ENCODE measurements at places on chromosomes 1 and 21. TPM values are rescaled to one million over a fixed set of nuclear protein-coding genes. Genes with fewer than 3 reads are reported as not detected.

Gene PPIAL4G
- polyA plus RNA-seq: 0.08 TPM

Gene ASCL5
- 0.47 TPM for polyA plus RNA-seq

Gene LRRN2
- 12.4 TPM for polyA plus RNA-seq

Gene KRTAP13-3
- polyA plus RNA-seq: not detected

Gene OR6K3
- 0.08 TPM for polyA plus RNA-seq

Gene LPAR3
- polyA plus RNA-seq: 1.1 TPM

Gene SPATA1
- polyA plus RNA-seq: 2.1 TPM

Gene CHIA
- not detected for polyA plus RNA-seq

GRCh38 chr1:75293270-75293669, 159.1 kb downstream of the LHX8 start:
- no peak for DNase-seq

DNA sequence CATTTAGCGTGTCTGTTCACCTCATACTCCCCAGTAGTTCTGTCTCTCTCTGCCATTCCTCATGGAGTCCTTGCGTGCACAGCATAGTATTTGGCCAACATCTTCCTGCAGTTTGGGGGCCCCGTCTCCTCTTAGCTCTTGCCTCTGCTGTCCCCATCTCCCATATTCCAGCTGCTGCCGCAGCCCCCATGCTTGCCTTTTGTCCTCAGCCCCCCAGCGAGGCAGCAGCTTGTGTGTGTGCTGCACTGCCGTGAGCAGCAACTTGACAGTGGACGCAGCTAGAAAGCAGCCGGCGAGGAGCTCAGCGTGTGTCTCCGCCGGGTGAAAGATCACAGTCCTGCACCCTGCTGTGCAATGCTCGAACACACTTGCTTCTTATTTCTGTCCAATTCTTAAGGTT, 164.2 kb upstream of the COL6A1 start:
- DNase-seq: no peak

- DNase-seq: no peak
Observed at GRCh38 chr1:151993084-151993733, 450 bp downstream of the S100A10 start.

DNA sequence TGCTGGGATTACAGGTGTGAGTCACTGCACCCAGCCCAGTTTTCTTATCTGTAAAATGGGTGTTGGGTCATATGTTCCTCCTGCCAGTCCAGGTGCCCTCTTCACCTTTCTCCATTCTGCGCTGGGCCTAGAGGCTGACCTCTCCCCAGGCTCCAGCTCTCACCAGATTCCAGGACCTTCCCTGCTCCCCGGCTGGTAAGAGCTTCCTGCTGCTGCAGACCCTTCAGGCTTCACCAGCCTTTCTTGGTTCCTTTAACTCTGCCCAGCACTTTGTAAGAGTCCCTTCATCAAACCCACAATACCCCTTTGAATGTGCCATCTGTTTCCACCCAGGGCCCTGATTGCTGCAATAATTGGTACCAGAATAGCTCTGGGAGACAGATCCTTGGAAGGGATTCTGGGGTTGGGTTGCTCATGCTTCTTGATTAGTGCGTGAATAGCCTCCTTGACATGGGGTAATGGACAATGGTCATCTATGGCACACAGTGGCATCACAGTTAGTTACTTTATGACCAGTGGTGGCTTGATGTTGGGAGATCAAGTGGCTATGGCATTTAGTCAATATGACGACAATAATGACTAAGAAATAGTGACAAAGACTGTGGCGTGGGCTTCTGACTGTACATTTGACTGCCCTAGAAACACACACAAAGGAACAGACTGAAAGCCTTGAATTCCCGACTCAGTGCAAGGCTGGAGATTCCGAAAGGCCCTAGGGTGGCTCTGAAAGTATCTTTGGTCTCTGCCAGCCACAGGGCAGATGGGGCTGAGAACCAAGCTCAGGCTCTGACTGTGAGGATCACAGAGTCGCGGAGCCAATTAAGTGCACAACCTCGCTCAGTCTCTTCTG, 67.3 kb downstream of the SLC9A1 start:
- DNase-seq: no peak

DNA sequence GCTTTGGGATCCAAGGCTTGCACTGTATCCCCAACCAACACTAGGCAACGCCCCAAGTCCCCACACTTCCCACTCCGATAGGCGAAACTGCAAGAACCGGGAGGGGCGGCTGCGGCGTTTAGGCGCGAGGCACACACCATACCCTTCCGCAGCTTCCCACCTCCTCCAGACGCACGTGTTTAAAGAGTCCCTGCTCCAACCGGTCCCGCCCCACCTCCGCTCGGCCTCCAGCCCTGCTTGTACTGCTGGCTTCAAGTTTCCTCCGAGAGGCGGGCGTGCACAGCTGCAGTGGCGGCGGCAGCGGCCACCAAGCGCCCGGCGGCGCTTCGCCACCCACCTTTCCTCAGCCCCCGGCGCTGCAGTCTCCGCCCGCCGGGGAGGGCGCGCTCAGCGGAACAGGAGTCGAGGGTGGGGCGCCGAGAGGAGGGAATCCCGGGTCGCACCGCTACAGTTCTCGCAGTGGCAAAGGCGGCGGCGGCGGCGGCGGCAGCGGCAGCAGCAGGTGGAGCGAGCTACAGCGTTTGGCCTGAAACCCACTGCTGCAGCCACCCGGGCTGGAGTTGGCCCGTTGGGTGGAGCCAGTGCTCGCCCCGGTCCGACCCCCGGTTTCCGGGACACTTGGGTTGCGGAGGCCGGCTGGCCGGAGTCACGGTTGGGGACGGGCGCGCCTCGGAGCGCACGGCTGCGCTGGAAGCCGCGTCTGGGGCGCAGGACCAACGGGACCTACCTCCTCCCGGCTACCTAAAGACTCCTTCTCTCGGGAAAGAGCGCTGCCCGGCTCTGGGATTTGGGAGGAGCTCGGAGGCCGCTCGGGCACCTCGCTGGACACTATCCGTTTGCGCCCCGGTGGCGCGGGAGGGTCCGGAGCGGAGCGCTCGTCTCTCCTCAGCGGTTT, at the start of gene CNIH3:
TSS of gene CNIH3 (plus strand) at position 457 of the 895 bp plus-strand sequence. CDS start 858 bp downstream, outside the sequence.
- DNase-seq: peak; percentile 70

DNA sequence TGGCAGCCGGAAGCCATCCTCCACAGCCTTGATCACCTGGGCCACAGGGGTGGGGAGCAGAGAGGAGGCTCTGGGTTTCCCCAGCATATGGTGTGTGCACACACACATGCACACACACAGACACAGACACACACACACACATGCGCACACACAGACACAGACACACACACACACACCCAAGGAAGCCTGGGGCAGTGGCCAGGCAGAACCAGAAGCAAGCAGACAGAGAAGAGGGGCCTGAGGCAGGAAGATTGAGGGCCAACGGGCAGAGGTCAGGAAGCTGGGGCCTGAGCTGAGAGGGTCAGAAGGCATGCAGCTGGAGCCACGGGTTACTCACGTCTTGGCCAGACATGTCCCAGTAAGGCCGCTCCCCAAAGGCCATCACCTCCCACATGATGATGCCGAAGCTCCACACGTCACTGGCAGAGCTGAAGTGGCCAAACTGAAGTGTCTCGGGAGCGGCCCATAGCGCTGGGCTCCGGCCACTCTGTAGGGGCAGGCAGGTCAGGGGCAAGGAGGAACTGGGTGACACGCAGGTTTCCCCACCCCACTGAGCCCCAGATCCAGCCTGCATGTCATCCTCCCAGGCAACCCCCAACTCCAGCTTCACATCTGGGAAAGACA, 27.4 kb downstream of the CDCA8 start:
- no peak for DNase-seq

DNA sequence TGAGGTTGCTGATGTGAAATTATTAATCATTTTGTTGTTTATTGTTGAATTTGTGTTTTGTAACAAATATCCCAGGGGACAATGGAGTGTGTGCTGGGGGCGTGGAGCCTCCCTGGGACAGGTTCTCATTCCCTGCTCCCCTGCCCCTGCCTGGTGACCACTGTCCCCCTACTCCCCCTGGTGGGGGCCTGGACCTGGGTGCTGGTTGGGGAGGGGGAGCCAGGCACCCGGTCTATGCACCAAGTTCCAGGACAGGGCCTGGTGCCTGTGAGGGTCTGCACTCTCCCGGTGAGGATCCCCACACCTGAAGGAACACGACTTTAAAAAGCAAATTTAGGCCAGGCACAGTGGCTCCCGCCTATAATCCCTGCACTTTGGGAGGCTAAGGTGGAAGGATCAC, 42.4 kb downstream of the CHD5 start:
- DNase-seq: no peak

GRCh38 chr1:40592107-40592803, 60.8 kb downstream of the ZNF684 start:
- no peak for DNase-seq

GRCh38 chr21:46661642-46662366, 26.3 kb downstream of the PRMT2 start:
- no peak for DNase-seq

- DNase-seq: no peak
Observed at GRCh38 chr21:31879241-31879650, 6.4 kb downstream of the HUNK start.

DNA sequence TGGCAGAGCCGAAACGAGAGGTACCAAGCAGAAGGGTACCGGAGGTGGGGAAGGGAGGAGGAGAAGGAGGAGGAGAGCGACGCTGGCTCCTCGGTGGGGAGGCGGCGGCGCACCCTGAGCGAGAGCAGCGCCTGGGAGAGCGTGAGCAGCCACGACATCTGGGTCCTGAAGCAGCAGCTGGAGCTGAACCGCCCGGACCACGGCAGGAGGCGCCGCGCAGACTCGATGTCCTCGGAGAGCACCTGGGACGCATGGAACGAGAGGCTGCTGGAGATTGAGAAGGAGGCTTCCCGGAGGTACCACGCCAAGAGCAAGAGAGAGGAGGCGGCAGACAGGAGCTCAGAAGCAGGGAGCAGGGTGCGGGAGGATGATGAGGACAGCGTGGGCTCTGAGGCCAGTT, 32.4 kb downstream of the STYXL2 start:
- no peak for DNase-seq

GRCh38 chr1:241647658-241648057, 4.4 kb upstream of the WDR64 start:
- DNase-seq: no peak

DNA sequence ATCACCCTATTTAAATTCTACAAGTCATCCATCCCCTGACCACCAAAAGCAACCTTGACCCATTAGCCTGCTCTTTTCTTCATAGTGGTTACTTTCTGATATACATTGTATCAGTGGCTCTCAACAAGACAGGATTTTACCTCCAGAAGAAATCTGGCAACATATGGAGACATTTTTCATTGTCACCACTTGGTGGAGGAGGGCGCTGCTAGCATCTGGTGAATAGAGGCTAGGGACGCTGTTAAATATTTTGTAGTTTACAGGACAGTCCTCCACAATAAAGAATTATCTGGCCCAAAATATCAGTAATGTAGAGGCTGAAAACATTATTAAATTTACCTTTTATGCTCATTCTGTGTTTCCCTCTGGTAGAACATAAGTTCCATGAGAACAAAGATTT, 6.1 kb downstream of the HSPA13 start:
- DNase-seq: no peak

DNA sequence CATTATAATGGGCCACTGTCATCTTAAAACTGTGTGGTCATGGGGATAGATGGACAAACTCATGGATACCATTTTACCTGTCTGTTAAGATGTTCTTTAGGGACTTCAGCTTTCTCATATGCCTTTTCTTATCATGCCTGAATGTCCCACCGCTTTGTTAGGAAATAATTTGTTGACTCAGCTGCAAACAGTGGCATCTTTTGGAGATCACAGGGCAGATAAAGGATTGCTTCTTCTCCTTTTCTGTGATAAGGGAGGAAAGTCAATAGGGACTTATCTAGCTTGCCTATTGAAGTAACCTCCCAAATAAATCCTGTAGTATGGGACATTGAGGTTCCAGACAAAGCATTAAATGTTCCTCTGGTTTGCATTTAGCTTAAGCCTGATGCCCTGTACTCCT, 79.8 kb upstream of the KIAA0040 start:
- DNase-seq: no peak

DNA sequence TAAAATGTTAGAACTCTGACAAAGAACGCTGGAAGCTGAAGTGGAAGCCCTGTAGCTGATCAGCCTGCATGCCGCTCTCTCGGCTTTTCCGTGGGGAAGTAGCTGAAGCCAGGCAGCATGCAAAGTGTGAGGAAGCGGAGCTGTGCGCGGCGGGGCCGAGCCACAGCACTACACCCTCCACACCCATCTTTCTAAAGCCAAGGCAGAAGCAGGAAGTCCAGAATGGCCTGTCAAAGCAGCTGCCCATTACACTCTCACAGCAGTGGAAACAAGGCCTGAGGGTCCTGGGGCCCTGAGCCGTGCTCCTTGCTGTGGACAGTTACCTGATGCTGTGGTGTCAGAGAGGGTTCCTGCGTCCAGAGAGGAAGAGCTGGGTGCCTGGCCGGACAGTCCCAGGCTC, 69.6 kb downstream of the UBR4 start:
- DNase-seq: no peak

DNA sequence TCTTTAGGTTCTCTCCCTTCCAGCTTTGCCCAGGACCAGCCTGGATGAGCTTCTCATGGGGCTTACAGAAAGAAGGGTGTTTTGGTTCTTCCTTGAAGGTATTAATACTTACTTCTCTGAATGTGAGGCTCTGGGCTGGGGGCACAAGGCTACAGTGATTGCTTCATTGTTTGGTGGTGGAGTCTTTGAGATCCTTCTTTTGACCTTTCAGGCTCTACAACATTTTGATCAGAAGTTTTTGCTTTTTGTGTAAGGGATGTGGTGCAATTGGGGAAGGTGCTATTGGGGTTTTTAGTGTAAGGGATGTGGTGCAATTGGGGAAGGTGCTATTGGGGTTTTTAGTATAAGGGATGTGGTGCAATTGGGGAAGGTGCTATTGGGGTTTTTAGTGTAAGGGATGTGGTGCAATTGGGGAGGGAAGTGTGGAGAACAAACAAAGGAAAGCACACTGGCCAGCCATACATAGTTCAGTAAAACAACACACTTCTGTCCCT, 103.6 kb upstream of the IVNS1ABP start:
- no peak for DNase-seq

DNA sequence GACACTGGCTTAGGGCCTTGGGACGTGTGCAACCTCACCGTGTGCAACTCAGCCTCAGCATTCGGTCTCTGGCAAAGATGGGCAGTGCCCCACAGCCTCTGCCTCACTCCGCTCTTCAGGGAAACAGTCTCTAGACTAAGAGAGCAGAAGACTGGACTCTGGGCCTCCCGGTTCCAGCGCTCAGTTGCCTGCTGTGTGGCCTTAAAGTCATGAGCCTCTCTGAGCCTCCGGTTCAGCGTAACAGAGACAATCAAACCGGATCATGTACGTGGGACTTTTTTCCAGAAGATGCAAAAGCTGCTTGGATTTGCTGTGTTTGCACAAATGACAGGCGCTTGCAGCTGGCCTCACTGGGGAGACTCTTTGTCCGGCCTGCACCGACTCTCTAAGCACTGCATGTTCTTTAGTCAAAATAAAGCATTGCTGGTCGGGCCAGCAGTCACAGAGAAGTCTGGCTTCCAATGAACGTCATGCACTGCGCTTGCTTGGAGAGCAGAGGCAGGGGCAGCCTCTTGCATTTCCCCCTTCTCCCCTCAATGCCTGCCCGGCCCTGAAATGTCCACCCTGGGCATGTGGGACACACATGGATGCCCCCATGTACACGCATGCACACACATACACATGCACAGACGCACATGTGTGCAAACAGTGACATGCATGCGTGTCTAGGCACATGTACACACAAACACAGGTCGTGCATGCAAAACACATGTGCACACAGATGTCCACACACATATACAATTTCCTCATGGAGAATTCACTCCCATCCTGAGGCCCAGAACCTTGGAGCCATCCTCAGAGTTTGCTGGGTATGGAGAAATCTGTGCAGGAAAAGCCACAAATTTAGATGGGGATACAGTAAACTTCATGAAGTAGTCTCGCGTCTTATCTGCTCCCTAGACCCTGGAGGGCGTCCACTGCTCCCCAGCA, 152.4 kb downstream of the PRDM16 start:
- no peak for DNase-seq

Data from left renal cortex interstitium (tissue), 4 donors.